Activated T-cell treated with anti-CD3 and anti-CD28 coated beads, Interleukin-2, amount 50 U/mL, for 1 hour (primary cell): ENCODE measurements at places on chromosomes 7 and 10.

GRCh38 chr10:120503689-120504088, 46.7 kb downstream of the PLPP4 start:
- DNase-seq = no peak

DNA sequence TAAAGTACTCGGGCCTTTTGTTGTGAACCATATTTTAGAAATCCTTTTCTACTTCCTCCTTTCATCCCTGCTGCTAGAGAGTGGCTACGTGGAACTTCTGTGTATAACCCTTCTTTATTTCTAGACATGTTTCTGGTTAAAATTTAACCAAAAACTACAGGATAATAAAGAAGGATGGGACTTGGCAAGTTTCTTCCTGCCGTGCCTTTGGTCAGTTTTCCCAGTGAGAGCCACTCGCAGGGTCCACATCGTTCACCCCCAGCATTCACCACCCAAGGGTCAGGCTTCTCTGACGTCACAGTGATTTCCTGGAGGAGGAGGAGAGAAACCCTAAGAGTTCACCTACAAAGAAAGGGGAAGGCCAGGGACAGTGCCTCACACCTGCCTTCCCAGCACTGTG, 45.4 kb downstream of the NKX6-2 start:
- no peak for DNase-seq

GRCh38 chr10:72145657-72146056, 57.3 kb upstream of the SPOCK2 start:
- DNase-seq = no peak

- no peak for DNase-seq
Observed at GRCh38 chr7:36379831-36380504, 9.7 kb upstream of the ANLN start.

DNA sequence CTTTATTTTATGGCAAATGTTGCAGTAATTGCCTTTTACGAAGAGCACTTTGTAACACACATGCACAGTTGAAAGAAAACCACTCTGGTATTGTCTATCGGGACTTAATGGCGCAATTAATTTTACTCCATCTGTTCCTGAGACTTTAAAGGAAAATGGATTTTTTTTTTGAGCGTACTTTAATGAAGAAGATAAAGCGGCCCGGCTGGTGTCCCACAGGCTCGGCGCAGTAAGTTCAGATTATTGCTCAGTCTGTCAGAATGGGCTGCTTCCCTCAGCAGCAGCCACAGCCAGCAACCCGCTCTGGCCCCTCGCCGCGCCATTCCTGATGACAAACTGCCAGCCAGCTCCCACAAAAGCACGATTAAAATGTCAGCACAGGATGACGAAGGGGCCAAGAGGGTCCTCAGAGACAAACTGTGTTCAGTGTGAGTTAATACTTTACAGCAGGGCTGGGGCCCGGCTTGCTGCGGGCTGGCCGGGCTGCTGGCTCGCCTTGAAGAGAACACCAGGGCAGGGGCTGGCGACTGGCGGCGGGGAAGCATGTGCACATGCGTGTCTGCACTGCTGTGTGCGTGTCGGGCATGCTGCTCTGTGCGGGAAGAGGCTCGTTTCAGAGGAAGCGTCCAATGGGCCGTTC, 501.0 kb upstream of the GALNT17 start:
- DNase-seq = no peak
